ENCODE measurements at places on chromosomes 11 and 22.
A peak's percentile ranks its signal among the peaks of the same experiment; 100 is the strongest.

DNA sequence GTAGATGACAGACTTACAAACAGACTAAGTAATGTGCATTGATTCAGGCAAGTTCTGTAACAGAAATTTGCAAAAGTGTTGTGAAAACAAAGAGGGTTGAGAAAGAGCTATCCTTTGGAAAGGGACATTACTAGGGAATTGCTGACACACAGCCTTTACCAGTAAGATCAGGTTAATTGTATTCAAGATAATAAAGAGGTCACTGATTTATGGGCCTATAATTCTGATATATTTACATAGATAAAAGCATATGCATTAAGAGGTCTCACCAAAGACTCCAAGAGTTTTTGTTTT is 138.7 kb downstream of the MAML2 start:
- DNase-seq, result no peak

GRCh38 chr22:44668190-44668885 is 33.7 kb upstream of the PRR5 start:
- DNase-seq, result no peak

DNA sequence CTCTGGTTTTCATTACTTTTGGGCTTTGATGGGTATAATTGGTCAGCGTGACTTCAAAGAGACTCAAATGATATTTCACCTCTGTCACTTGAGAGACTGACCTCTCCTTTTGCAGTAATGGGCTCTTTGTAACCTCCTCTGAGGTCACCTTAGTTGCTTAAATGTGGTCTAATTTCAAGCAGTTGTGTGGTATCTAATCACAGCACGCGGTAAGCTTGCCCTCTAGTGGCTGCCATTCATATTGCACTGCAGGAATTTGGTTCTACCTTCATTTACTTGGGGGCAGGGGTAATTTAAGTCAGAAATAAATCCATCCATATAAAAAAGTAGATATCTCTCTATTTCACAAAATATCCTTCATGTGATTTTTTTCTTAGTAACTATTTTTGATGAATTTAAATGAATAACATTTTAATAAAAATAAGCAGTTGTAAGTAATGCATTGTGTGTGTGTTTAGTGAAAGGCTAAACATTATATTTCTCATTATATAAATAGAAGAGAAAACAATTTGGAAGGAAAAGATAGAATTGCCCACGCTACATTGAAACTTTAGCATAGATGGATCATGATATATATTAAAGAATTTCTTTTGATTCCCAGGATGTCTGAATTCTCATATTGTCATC is 55.0 kb upstream of the ANO3 start:
- DNase-seq, result peak; percentile 26

- peak; percentile 9 for DNase-seq
Observed at GRCh38 chr11:18171377-18172000, 1.1 kb upstream of the MRGPRX4 start.

- no peak for DNase-seq
Observed at GRCh38 chr11:129611661-129612446, 203.8 kb upstream of the TMEM45B start.

- DNase-seq, result peak; percentile 13
Observed at GRCh38 chr11:47179655-47179991, 2.9 kb upstream of the ARFGAP2 start.

- DNase-seq, result peak; percentile 88
Observed at GRCh38 chr11:13928566-13929251, 33.8 kb upstream of the SPON1 start.

GRCh38 chr11:120482149-120482548 is 29.4 kb upstream of the GRIK4 start:
- DNase-seq, result no peak

DNA sequence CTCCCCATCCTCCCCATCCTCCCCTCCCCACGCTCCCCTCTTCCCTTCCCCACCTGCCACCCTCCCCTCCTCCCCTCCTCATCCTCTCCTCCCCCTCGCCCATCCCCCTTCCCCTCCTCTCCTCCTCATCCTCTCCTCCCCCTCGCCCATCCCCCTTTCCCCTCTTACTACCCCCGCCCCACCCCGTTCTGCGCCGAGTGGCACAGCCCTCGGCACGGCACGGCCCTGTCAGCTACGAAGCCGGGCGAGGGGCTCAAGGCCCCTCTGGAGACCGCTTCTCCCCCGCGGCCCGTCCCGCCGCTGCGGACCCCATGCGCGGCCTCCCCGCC is 449.9 kb downstream of the OPCML start:
- no peak for DNase-seq

DNA sequence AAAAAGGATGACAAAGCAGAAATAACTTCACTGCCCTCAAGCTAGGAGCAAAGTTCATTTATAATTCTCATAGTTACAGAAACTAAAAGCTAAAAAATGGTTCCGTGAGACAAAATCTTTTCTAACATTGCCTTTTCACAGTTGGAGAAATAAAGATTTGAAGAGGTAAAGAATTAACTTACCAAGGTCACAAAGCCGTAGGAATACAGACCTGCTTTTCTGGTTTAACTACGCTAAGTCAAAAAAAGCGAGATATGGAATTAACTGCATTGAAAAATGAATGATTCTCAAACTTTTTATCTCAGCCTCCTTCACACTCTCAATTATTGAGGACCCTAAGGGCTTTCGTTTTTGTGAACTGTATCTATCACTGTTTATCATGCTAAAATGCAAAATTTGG is 95.3 kb downstream of the SLC17A6 start:
- DNase-seq, result no peak

- no peak for DNase-seq
Observed at GRCh38 chr11:13667245-13667644, 1.2 kb upstream of the FAR1 start.

GRCh38 chr11:46309814-46310259 is 32.4 kb downstream of the CREB3L1 start:
- no peak for DNase-seq

- DNase-seq, result no peak
Observed at GRCh38 chr11:8681837-8682302, 595 bp downstream of the TRIM66 start.

GRCh38 chr11:94948070-94948617 is 25.2 kb downstream of the CWC15 start:
- peak; percentile 95 for DNase-seq

Measured in kidney glomerular epithelial cell (primary cell).